ENCODE measurements at places on chromosomes 5 and 9.

DNA sequence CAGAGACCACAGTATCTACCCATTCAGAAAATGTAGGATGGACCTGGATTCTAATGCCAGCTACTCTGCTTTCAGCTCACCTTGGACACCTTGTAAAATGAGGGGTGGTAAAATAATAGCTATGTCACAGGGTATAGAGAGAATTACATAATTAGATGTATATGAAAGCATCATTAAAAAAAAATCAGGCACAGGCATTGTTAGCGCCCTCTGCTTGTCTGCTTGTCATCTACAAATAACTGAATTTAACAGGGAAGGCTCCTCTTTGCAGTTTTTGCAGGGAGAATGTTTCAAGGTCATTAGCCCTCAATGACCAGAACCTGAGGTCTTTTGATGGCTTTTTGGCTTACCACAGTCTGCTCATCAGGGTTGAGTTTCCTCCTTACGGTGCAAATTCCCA, 58.0 kb downstream of the GPR21 start:
- no peak for DNase-seq

DNA sequence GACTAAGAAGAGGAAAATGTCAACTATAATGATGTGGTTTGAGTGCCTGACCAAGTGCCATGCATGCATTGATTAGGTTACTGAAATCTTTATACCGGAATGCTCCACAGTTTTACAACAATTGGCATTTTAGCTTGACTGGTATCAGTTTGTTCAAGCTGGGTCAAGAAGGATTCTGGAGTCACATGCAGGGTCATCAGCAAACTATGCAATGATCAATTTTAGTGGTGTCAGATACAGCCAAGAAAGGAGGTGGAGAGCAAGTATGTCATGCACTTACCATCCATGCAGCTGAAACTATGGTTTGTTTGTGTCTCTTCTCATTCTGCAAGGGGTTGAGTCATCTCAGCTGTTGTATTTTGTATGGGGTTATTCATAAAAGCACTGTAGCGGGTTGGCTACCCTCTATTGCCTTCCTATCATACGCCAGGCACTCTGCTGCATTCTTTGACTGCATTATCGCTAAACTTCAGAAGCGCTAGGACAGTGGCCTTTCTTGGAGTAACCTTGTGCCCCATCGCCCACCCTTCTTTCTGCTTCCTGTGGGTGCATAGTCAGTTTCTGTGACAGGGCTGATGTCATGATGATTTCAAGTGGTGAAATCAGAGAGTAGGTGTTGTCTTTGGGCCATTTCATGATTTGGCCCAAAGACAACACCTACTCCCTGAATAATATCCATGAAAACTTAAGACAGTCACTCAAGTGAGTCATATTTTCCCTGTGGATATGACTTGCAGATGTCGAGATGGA, 145.4 kb downstream of the MTX3 start:
- no peak for DNase-seq

- no peak for DNase-seq
Measured at GRCh38 chr9:25519286-25519685, 159.0 kb downstream of the TUSC1 start.

DNA sequence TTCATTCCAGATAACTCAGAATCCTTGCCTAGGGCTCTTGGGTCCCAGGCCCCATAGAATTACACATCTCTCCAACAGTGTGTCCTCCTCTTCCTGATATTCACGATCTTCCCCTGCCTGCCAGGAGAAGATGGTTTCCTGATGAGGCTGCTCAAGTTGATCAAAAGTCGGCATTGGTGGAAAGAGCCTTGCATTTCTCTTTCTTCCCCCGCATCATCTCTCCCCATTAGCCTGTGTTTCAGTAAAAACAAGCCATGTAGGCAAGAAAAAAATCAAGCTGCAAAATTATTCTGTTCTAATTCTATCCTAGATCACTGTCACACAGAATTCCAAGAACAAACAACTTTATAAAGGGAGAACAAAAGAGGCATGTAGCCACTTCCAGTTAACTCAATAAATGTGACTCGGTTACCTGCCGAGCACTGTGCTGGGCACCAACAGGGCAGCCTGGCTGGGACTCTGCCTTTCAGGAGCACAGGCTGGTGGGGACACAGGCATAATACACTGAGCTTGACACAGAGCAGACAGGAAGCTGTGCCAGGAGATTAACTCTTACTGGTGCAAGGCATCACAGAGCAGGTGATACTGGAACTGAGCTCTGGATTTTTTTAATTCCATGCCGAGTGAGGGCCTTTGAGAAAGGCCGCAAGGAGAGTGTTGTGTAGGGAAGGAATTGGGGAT, 25.6 kb downstream of the TMOD1 start:
- DNase-seq = no peak

DNA sequence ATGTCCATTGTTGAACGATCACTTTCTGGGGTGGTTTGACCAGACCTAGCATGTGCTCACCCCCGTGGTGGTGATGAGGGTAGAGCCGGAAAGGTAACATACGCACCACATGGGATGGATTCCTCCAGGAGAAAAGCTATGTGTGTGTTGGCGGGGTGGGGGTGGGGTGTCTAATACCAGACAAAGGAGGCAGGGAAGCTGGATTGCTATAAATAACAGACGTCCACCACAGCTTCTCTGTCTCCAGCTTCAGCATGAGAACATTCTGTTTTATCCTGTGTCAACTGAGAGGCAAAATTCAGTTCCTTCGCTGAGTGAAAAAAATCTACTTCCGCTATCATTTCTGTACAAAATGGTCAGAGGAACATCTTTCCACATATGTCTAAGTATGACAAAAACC, 151.0 kb downstream of the PCSK1 start:
- no peak for DNase-seq

- DNase-seq = peak; percentile 36
Measured at GRCh38 chr5:60287174-60287771, 393.7 kb upstream of the PDE4D start.

GRCh38 chr9:136550439-136551289, 4.8 kb upstream of the NOTCH1 start:
- no peak for DNase-seq

- no peak for DNase-seq
Measured at GRCh38 chr9:1415146-1415545, 365.0 kb downstream of the DMRT2 start.

DNA sequence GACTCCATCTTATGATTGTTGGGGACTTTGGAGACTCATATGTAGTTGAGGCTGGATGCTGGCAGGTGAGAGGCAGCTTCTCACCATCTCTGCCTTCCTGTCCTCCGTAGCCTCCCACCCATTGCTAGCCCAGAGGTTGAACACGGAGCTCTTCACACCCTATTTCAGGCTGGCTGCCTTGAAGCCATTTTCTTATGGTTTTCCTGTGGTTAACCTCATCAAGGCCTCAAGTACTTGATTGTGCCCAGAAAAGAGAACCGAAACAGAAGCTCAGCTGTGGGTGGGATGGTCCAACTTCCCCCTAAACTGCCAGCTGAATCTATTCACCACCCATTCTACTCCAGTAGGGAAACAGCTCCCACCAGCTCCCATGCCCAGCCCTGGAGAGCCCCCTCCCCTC, 102.9 kb downstream of the LIFR start:
- DNase-seq = peak; percentile 48

GRCh38 chr9:90774682-90775081, 26.9 kb upstream of the SYK start:
- DNase-seq = peak; percentile 72

GRCh38 chr9:26812217-26812616, 80.4 kb downstream of the CAAP1 start:
- no peak for DNase-seq

GRCh38 chr5:3032513-3032912, 281.0 kb upstream of the IRX2 start:
- DNase-seq = no peak

DNA sequence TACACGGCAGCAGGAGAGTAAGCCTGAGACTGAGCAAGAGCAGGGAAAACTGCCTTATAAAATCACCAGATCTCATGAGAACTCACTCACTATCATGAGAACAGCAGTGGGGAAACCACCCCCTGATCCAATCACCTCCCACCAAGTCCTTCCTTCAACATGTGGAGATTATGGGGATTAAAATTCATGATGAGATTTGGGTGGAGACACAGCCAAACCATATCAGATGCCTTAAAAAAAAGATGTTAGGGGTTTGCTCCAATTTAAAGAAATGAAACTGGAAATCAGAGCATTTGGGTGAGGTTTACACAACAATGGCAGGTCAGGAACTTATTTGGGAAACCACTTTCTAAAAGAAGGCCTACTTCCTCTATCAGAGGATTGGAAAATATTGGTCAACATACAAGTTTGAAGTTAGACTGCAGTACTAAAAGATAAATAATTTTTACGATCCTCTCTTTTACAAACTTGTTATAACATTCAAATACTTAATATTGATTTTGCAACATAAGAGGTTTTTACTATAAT, 105.1 kb downstream of the FBN2 start:
- DNase-seq = no peak

GRCh38 chr5:38795986-38796741, 49.6 kb upstream of the OSMR start:
- no peak for DNase-seq

- no peak for DNase-seq
Measured at GRCh38 chr9:99513441-99514112, 291.5 kb downstream of the SEC61B start.

- no peak for DNase-seq
Measured at GRCh38 chr9:8365029-8365428, 565.5 kb upstream of the DMAC1 start.

DNA sequence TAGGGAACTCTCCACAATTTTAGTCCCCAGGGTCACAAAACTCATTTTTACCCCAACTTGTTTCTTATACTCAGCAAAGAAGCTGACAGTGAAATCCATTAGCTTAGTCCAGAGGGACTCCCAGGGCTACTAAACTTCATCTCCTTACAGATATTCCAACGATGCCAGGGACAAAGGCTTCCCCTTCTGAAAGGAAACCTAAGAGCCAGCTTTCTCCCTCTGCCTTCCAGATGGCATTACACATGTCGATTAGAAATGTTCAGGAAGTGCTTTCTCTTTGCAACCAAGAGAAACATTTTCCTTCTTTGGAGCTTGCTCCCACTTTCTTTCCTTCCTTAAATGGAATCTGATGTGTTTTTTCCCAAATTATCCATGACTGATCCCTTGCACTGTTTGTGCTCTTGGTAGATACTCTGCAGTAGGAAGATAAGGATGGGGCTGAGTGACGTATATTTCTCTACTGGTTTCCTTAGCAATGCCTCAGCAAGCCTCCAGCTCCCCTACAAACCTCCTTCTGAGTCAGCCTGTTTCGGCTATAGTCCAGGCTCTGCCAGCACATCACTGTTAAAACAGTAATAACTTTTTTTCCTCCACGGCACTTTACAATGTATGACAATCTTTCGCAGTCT, 43.0 kb upstream of the HTR4 start:
- DNase-seq = no peak

- DNase-seq = no peak
Measured at GRCh38 chr9:84940294-84940693, 270.8 kb downstream of the NTRK2 start.

DNA sequence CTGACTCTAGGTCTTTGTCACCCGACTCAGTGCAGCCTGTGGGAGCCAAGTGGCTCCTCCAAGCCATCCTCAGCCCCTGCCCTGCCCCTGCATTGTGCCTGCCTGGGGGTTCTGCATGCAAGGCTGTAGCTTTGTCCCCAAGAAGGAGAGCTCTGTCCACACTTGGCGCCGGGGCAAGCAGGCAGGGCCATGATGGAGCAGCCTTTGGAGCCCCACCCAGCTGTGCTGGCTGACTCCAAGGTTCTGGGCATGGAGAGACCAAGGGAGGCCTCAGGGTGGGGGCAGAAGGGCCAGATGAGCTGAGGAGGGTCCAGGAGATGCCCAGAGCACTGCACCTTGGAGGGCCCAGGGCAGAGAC, 226.2 kb downstream of the CACNA1B start:
- peak; percentile 1 for DNase-seq

- DNase-seq = no peak
Measured at GRCh38 chr9:114055894-114056293, 22.2 kb downstream of the AMBP start.

DNA sequence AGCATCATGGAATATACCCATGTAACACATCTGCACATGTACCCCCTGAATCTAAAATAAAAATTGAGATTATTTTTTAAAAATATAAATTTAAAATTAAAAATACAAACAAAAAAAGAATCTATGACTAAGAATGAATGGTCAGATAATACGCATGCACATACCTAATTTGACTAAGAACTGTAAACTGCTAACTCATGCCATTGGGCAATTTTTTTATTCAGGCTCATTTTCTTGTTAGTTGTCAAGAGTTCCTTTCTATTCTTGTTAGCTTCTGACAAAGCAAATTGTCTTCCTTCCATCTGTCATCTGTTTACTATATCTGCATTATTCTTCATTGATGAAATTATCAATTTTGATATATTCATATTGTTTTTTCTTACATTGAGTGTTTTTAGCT, 69.5 kb upstream of the HAND1 start:
- DNase-seq = no peak

- no peak for DNase-seq
Measured at GRCh38 chr9:36093384-36093783, 43.1 kb upstream of the GLIPR2 start.

- no peak for DNase-seq
Measured at GRCh38 chr9:131500377-131500776, 2.3 kb upstream of the POMT1 start.

DNA sequence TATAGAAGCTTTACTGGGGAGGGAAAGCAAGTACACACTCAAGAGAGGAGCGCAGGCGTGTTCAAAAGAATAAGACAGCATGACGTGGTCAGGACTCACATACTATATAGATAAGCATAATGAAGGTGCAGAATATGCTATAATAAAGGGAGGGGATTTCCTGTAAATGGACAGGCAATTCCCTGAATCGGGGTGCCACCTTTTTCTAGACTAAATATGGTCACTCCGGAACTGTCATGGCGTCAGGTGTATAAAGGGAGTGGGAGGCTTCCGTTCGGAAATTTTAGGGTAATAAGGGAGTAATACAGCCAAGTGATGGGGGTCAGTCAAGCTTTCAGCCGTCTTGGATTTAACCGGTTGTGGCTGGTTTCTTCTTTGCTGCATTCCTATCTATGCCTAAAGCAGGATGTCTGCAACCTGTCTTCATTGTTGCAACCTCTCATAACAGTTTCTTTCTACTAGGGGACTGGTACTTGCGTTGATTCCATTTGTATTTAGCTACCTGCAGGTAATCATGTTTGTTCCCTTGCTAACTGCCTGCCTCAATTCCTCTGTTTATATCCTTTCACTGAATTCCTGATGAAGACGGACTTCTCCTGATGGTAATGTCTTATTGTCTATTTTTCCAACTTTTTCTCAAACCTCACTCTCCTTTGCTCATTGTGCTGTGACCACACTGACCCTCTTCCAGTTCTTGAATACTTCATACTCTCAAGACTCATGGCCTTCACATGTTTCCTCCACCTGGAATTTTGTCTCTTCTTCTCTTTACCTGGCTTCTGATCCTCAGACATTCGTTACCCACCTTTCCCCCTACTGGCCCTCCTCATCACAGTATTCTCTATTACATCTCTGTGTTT, 48.9 kb downstream of the PRR16 start:
- DNase-seq = no peak

- DNase-seq = no peak
Measured at GRCh38 chr9:99466104-99466503, 244.0 kb downstream of the SEC61B start.

- DNase-seq = no peak
Measured at GRCh38 chr5:138944527-138945322, 69.6 kb upstream of the LRRTM2 start.

Data from germinal center (tissue), 1 donor.